ENCODE measurements at places on chromosomes 12 and 14.

- no peak for DNase-seq
Observed at GRCh38 chr12:116026768-116027550, 250.5 kb downstream of the MED13L start.

DNA sequence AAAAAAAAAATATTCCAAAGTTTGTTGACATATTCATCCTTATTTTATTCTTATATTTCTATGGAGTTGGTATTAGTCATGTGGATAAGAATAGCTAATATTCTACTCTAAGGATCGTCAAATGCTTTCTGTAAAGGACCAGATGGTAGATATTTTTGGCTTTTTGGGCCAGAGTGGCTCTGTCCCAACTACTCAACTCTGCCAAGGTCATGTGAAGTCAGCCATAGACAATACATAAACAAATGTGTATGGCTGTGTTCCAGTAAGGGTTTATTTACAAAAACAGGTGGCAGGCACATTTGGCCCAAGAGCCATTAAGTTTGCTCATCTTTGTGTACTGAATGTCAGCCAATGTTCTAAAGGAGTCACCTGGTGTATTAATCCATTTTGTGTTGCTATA lies 131.8 kb downstream of the TBX5 start:
- DNase-seq = no peak

DNA sequence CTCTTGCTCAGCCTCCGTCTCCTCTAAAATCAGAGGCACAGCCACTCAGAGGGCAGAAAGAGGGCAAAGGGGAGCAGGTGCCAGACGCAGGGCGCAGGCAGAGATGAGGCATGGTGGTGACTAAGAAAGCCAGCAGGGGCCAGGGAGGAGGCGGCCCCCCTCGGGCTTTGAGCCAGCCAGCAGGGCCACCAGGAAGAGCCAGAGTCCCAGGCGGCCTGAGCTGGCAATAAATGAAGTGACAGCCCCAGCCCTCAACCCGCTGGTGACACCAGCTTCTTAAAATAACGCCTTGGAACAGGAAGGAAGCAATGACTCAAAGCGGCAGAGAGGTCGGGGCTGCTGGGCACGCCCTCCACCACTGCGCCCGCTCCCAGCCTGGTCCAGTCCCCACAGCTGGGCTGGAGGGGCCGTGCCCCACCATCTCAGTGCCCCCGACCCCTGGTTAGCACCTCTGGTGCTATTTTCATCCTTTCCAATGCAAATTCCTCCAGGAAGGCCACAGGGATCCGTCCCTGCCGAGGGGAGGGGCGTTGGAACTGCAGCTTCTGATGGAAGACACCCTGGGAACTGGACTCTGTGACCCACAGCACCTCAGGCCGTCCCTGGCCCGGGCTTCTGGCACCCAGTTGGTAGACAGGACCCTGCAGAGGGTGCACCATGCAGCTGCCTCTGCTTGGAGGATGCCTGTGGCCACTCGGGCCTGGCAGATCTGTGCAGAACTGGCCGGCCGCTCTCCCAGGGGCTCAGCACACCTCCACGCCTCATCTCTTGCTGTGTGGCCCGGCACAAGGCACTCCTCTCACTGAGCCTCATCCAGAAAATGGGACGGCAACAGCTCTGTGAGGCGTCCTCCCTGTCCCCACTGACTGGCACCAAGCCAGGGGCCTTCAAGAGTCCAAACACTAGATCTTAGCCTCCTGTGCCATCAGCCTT lies 113.7 kb downstream of the NCOR2 start:
- DNase-seq = no peak

GRCh38 chr12:101297661-101298060 lies 17.8 kb downstream of the UTP20 start:
- no peak for DNase-seq

DNA sequence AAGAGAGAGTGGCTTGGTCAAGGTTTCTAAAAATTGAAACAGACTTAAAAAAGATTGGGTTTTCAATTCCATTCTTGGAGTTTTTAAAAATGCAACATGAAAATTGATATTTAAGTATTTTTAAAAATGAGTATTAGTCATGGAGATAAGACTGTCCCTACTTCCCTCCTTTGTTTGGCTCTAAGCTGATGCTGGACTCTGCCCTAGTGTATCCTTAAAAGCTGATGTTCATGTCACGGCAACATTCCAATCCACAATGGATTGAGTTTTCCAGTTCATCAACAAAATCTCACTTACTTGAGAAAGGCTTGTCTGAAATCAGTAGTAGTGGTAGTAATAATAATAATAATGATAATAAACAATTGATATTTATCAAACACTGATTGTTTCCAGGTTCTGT lies 119.0 kb upstream of the SLC38A2 start:
- no peak for DNase-seq

DNA sequence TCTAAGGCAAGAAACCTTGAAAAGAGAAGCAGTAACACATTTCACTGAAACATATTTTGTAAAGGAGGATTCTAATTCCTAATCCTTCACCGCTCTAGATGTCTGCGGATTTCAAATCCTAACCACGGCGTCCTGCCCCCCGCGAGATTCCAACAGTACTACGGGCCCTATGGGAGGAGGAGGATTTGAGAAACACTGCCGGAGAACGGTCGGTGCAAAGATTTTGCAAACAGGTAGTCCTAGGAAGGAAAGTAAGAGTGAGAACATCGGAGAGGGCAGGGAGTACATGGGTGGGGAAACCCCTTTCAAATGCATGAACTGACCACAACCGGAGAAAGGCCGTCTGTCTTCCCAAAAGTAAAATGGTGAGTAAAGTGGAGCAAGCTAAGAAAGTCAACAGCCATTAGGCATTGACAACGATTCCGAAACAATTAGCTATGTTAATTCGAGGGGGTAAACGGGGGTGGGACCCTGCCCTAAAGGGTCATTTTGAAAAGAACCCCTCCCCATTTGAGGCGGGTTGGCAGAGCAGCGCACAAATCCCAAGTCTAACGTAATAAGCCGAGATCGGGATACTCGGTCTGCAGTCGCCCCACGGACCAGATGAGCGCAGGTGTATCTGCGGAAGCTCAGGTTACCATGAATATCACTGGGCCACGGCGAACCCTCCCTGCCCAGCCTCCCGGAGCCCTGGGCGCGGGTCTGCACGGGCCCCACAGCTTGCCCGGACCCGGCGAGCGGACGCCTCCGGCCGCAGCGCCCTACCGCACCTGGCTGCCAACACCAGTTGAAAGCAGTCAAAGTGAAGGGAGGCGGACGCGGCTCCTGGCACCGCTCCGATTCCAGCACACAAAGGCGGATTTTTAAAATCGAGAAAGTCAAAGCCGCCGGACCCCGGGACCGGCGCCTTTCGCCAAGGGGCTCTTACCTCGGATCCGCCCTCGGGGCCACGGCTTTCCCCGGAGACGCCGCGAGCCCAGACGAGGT lies 662 bp downstream of the EPS8 start:
- DNase-seq = no peak

DNA sequence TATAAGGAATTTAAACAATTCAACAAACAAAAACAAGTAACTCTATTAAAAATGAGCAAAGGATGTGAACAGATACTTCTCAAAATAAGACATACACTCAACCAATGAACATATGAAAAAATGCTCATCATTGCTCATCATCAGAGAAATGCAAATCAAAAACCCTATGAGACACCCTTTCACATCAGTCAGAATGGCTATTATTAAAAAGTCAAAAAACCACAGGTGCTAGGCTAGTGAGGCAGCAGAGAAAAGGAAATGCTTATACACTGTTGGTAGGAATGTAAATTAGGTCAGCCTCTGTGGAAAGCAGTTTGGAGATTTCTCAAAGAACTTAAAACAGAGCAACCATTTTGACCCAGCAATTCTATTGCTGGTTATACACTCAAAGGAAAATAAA lies 52.0 kb downstream of the NAV3 start:
- no peak for DNase-seq

DNA sequence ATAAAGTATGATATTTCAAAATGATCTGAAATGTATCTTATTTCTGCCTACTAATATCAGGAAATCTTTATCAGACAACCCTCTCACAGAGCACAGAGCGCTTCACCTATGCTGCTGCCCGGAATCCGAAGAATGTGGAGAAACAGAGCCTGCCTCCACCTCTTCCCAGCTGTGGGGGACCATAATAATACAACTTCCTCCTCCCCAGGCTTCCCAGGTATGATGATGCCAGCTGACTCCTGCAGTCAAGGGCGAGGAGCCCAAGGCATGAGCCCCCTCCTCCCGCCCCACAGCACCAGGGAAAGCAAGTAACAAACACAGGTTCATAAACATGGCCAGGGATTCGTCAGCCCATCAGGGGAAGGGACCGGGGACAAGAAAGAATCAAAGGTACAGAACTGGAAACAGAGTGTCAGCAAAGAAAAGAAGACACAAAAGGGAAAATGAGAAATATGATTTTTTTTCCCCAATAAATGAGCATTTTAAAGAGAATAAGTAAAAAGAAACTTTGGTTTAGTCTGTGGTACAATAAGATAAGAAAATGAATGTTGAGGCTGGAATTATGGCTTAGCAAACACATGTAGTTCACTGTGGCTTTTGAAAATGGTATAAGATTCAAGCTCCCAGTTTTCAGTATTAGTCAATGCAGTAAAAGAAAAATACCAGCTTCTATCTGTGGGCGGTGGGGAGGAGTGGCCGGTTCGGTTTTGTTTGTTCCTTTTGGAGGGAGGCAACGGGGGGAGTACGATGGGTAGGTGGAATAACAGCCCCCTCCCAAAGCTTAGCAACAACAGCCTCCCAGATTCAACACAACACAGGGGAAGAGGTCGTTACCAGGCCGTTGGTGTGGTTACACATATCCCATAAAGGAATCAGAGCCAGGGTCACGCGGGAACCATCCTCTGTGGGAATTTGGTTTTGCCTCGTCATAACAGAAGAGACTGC lies 68.3 kb downstream of the SETD3 start:
- DNase-seq = no peak

DNA sequence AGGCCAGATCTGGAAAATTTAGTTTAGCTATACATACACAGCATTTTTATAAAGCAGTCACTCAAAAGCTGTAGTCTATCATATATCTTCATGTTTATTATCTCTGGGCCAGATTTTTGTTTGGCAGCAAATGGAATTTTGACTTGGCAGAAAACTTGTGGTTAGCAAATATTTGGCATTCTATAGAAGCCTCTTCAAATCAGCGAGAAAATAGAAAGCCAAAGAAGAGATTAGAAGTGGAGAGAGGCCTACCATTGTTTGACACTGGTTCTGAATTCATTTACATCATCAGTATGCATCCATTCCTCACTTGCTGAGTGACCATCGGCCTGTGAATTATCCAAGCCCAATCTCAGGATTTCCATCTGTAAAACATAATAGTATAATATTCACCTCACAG lies 1077.6 kb downstream of the GALC start:
- DNase-seq = no peak

DNA sequence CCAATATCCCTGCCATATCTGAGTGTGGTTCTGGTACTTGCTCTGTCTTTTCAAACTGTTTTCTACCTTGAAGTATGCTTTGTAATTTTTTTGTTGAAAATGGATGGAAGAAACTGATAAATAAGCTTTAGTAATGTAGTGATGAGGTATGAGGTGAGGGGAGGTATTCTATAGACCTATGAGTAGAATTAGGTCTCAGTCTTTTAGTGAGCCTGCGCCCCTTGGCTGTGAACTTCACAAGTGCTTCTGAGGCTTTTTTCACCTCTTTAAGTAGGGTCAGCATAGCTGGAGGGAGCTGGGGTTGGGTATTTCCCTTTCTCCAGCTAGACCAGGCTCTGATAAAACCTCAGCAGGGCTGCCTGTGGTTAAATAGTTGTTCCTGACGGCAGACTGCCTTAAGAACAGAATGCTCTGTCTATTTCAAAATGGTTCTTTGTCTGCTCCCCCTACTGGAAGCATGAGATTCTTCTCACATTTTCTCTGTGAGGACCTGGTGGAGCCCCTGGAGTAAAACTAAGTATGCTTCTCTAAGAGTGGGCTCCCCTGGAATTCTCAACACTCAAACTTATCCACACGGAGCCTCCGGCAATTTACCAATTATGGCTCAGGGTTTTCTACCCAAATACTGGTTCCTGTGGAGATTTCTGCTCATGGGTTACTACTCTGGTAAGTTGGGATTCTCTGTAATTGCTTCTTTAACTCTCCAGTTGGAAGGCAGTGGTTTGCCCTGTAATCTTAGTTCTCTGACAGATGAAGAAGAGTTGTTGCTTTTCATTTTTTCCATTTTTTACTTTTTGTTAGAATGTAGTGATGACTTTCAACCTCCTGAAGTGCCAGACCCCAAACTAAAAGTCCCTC lies 13.1 kb downstream of the KRT5 start:
- DNase-seq = peak; percentile 24

- no peak for DNase-seq
Observed at GRCh38 chr12:64189530-64189929, 32.6 kb downstream of the KICS2 start.

GRCh38 chr12:107091989-107092641 lies 1.2 kb downstream of the CRY1 start:
- peak; percentile 86 for DNase-seq

DNA sequence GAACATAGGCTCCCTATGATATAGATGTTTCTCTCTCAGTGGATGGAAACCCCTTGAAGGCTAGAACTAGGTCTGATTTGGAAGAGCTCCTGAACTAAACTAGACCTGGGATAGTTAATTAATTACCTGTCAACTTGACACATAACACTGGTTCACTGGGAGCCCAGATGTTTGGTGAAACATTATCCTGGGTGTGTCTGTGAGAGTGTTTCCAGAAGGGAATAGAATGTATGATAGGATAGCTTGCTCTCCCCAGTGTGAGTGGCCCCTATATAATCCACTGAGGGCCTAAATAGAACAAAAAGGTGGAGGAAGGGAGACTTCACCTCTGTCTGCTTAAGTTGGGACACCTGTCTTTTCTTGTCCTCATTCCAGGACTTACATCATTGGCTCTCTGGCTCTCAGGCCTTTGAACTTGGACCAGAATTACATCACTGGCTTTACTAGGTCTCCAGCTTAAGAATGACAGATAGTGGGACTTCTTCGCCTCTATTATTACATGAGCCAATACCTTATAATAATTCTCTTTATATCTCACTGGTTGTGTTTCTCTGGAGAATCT lies 194.1 kb downstream of the KTN1 start:
- no peak for DNase-seq

DNA sequence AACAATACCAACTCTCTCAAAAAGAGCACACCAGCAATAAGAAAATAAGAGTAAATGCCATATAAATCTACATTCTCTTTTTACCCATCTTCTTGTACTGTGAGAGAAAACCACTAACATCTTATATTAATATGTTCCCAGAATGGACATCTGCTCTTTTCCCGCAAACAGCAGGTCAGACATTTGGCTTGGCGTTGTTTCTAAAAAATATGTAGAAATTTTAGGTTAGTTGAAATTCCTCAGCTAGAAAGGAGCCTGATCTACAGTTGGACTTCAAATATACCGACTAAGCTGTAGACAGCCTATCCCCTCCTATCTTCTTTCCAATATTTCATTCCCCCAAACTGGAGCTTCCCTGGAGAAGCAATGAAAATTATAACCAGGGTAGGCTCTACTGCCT lies 88.7 kb downstream of the PPP2R5E start:
- DNase-seq = no peak

- DNase-seq = no peak
Observed at GRCh38 chr14:105422695-105423487, 3.3 kb downstream of the MTA1 start.

GRCh38 chr12:8572507-8572906 lies 31.8 kb upstream of the CLEC4E start:
- DNase-seq = no peak

- DNase-seq = no peak
Observed at GRCh38 chr14:56352999-56353398, 226.6 kb upstream of the TMEM260 start.

Data from AG04450 (cell line).